H4 (cell line): ENCODE measurements at places on chromosomes 5 and 9. TPM values are rescaled to one million over a fixed set of nuclear protein-coding genes. Genes with fewer than 3 reads are reported as not detected.

DNA sequence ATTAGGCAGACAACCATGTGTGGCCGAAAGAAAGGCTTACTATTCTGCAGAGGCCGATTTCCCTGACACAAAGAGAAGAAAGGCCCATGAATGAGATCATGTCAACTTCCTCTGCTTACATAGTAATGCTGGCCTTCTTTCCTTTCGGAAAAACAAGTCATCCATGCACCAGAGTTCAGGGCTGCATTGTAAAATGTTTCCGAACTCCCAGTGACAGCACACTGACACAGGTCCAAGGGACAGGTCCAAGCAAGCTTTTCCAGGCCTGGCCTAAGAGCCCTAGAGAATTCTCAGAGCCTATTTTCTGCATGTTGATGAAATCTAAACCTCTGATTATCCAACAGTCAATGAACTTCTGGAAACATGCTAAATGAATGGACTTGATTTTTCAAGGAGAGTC lies 140.9 kb downstream of the ZNF608 start:
- no peak for DNase-seq

The DAB2 gene
- 16.7 and 17.6 TPM in 2 replicates for total RNA-seq

- DNase-seq: peak; percentile 68
These were observed 107.9 kb downstream of the NDUFAF2 start for GRCh38 chr5:61052882-61053281.

DNA sequence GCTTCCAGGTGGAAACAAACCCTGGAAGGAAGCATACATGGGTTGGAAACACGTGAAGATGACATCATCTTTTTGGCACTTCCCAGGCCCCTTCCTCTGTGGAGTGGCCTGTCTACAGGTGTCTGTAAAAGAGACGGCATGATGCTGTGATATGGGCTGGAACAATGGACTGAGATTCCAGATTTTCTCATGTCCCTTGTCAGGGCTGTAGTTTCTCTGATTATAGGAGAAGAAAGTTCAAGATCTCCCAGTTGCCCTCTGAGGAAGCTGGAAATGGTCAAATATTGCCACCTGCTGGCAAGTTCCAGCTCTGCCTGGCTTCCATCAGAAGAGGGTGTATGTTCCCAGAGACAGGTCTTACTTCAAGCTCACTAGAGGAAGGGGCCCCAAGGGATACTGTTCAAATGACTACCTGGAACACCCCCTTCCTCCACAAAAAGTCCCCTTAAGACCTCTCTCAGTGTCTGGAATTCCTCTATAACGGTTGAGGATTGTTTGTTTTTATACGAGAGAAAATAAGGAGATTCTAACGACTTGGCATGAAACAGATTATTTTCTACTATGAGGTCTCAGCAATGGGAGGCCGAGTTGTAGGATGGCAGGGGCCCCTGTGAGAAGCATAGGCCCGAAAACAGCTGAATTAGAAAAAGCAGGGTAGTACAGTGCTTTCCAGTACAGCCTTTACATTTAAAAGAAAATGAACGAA lies 7.3 kb upstream of the ANXA6 start:
- DNase-seq: peak; percentile 65

GRCh38 chr5:86880344-86880743 lies 262.6 kb downstream of the COX7C start:
- no peak for DNase-seq

The BTNL8 gene
- total RNA-seq: not detected in 2 replicates

The SEC61B gene
- total RNA-seq: 196 and 227 TPM in 2 replicates

DNA sequence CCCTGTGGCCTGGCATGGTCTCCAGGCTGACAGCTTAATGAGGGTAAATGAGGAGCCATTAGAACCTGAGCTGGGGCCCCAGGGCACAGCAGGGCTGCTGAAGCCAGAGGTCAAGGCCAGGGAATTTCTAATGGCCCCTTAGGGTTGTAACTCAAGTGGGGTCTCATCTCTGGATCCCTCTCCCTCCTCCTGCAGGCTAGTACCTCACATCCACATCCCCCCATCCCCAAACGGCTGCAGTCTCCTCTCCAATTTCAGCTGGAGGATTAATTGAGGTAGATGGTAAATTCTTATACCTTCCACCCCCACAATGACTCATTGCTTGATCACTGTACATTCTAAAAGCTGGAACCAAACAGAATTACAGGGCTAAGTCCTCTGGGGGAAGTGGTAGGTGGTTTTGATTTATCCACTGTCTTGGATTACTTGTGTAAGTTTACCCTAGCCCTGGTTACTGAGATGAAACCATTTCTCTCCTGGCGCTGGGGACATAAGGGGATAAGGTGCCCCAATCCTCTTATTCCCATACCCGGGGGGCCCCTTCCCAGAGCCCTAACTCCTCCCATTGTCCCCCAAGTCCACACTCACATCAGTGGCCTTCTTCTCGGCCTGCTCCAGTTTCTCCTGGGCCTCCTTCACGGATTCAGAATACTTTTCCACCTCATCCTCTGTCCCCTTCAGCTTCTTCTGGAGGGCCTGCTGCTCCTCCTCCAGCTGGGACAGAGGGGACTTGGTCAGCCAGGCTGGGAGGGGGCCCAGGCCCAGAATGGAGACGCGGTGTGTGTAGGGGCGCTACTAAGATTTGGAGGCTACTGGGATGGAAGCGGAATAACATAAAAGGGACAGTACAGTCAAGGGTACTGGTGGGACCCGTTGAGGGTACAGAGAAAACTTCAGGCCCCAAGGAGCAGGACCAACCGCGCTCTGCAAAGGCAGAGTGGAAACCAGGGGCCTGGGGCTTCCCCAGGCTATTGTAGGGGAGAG lies 875 bp downstream of the TPM2 start:
- DNase-seq: peak; percentile 93

The SLC6A3 gene
- not detected in 2 replicates for total RNA-seq

DNA sequence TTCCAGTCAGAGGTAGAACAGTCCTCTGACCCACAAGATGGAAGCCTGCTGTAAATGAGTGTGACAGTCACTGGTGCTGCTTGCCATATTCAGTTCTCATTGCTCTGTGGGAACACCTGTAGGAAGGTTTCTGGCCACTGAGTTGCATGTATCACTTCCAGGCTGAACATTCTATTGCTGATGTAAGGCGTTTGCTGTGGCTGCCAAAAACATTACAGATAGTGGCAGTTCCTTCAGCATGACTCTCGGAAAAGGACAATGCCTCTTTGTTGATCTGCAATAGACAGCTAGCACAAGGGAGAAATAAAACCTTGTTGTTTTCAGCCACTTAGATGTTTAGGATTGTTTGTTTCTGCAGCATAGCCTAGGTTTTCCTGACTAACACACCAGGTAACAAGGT lies 217.2 kb downstream of the AGTPBP1 start:
- no peak for DNase-seq

DNA sequence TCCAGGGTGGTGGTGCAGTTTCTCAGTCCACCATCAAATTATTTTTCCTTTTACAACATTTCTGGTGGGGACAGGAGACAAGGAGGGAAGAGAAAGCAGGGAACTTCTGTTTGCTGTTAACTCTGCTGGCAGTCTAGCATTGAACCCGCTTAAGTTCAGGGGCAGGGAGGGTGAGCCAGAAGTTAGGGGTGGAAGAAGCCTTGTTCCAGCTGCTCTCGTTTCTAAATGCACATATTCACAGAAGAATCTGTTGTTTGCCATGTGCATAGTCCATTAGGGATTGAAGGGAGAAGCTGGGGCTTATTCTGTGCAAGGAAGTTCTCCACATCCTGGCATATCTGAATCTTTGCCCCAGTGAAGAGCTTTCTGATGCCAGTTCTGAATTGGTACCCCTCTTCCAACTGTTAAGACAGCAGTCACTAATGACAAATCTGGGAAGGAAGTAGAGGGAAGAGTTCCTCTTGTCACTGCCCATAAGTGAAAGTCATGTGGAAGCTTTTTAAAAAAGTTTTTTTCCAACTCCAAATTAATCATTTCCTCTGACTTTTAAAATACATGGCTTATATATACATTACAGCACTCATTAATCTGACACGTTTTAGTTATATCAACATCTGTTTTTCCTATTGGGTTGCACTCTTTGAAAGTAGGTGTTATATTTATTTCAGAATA lies 32.6 kb upstream of the ACOT12 start:
- no peak for DNase-seq

DNA sequence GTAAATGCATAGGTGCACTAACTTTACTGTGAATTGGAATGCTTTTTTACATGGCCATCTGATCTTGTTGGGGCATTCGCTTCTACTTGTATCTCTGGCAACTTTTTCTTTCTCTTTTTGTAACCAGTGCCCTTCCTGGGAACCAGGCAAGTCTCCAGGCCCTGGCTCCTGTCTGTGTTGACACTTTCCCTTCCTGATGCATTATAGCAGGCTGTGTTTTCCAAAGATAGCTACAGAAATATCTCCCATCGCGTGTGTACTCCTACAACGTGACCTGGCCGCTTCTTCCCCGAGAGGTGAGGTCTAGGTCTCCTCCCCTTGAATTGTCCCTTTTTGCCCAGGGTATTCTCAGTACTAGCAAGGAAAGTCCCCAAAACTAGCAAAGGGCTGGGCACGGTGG lies 81.1 kb upstream of the SPIN1 start:
- DNase-seq: no peak

The PCDHGA10 gene
- total RNA-seq: 1.4 and 1.9 TPM in 2 replicates

DNA sequence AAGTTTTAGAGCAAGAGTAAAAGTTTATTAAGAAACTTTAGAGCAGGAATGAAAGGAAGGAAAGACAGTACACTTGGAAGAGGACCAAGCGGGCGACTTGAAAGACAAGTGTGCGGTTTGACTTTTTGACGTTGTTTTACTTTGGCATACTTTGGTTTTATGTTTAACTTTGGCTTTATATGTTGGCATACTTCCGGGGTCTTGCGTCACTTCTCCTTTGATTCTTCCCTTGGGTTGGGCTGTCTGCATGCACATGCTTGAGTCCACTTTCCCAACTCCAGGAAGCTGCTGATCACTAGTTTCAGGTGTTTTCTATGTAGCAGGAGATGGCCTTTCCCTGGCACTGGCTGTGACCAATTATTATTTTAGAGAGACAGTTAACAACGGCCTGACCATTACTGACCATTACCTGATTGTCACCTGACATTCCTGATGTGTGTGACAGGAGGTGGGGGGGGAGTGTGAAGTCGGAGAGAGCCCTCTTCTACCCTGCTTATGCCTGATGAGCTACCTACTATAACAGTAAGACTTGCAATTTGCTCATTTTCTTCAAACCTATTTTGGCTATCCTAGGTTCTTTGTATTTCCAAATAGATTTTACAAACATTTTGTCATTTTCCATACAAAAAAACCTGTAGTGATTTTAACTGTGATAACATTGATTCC lies 45.5 kb downstream of the TNFSF8 start:
- DNase-seq: peak; percentile 88

The AKNA gene
- 2.3 and 3.4 TPM in 2 replicates for total RNA-seq

- DNase-seq: no peak
These were observed at the start of gene SOX30 for GRCh38 chr5:157652377-157652692. Gene SOX30 (minus strand): TSS chr5:157652438. CDS start chr5:157652078, 360 bp downstream.

The DND1 gene
- 0.37 TPM in 1 of 2 replicates, not detected in the other for total RNA-seq

The UGT3A2 gene
- total RNA-seq: 0.12 and 0.33 TPM in 2 replicates

DNA sequence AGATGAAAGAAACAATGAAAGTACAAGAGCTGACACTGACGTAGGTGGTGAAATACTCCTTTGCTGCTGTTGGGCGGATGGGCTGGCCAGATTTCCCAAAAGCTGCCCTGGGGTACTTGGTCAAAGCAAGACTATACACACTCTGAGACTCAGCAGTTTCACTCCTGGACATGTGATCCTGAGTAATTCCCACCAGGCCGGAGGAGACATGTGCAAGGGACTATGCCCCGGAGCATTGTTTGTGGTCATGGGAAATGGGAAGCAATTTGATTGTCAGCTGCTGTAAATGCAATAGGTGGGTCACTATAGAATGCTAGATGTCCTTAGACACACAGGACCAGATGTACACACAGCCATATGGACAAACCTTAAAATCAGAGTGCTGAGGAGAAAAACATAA lies 116.1 kb downstream of the DCP2 start:
- no peak for DNase-seq

GRCh38 chr5:176863765-176864098 lies 35.4 kb downstream of the HK3 start:
- no peak for DNase-seq

DNA sequence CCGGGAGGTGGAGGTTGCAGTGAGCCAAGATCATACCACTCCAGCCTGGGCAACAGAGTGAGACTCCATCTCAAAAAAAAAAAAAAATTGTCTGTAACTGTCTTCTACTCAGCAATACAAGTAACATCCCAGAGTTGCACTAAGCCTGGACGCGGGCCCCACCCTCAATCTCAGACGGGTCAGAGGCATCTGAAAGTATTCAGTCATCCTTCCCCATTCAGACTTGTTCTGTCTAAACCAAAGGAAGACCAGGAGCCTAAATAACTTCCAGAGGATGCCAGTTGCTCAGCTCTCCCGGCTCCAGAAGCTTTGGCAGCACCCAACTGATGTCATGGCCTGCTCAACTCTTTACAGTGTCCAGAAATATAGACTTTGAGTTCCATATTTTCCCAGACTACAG lies 218.6 kb downstream of the AUH start:
- no peak for DNase-seq

DNA sequence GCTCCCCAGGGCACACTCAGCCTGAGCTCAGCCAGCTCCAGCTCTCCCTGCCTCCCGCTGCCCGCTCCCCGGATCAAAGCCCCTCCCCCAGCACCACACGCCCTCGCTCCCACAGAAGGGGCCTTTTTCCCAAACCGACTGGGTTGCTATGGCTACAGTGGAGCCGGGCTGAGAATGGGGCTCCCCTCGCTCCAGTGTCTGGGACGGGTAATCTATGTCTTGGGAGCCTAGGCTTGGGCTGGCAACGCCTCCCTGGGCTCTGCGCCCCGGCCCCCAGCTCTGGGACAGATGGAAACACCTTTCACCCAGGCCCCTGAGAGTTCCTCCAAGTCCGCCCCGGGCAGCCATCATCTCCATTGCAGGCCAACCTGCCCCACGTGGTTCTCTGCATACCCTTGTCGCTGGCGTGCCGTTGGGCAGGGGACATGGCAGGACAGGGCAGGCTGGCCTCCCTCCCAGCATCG lies 29.6 kb downstream of the NOTCH1 start:
- DNase-seq: no peak

The PCDHB13 gene
- 1.2 and 2.0 TPM in 2 replicates for total RNA-seq

DNA sequence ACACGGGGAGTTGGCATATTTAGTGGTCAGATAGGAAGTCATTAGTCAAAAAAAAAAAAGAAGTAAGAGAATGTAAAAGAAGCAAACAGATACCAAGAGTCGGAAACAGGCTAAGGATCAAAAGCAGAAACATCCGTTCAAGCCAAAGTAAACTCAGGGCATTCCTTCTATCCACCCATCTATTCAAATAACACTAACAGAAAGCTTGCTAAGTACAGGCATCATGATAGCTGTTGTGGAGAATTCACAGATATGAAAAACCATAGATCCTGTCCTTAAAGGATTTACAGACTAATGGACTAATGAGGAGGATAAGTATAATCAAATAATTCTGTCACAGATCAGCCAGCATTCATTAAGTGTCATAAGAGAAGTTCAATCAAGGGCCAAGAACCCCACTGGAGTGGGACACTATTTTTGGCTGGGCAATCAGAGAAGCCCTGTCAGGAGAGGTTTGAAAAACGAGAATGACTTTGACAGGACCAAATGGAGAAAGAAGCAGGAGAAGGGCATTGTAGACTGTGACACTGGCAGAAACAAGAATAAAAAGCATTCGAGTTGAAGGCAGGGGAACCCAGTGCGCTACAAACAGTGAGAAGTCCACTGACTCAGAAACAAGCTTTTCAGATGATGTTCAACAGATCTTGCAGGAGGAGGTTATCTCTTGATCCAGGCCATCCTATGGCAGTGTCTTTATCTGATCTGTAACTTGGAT lies 154.2 kb upstream of the TSLP start:
- DNase-seq: no peak
